Stimulated activated CD4-positive, alpha-beta T cell treated with anti-CD3 and anti-CD28 coated beads, Interleukin-12 subunit alpha, Interleukin-12 subunit beta, amount 100 ng/mL, for 48 hours (primary cell): ENCODE measurements at places on chromosomes 2 and 18.

GRCh38 chr2:27870724-27871123, 19.5 kb downstream of the RBKS start:
- no peak for DNase-seq

GRCh38 chr2:174856447-174856846, 92.2 kb upstream of the CHRNA1 start:
- no peak for DNase-seq

GRCh38 chr2:169778446-169778845, 20.2 kb upstream of the SSB start:
- no peak for DNase-seq

DNA sequence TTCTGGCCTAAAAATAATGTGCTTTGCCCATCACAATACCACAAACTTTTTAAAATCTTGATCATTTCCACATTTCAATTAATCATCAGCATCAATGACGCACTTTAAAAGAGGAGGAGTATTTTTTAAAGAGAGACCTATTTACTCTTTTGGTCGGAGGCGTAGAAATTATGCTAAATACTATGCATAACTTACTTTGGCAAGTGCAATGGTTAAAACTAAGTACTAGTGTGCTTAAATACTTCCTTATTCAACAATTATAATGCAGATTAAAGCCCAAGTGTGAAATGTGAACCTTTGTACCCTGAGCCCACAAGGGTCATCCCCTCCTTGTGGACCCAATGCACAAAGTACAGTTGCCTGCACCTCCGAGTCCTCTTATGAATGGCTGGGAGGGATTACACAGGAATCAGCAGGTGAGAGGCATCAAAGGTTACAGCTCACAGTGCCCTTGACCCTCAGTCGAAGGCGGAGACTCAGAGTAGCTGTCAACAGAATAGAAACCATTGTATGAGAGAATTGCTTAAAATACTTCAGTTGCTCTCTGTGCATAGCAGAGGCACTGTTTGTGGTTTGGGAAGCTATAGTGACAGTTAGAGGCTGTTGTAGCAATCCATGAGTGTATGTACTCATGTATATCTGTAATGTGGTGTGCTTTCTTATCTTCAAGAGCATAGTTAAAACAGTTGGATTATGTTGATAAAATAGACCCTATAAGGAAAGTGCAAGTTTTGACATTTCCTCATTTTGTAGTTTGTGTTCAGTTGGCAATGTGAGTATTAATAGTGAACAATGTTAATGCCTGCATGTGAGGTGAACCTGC, 151.7 kb upstream of the ITGA4 start:
- DNase-seq: peak; percentile 21

- peak; percentile 36 for DNase-seq
Measured at GRCh38 chr18:11654736-11655605, 34.1 kb upstream of the GNAL start.

DNA sequence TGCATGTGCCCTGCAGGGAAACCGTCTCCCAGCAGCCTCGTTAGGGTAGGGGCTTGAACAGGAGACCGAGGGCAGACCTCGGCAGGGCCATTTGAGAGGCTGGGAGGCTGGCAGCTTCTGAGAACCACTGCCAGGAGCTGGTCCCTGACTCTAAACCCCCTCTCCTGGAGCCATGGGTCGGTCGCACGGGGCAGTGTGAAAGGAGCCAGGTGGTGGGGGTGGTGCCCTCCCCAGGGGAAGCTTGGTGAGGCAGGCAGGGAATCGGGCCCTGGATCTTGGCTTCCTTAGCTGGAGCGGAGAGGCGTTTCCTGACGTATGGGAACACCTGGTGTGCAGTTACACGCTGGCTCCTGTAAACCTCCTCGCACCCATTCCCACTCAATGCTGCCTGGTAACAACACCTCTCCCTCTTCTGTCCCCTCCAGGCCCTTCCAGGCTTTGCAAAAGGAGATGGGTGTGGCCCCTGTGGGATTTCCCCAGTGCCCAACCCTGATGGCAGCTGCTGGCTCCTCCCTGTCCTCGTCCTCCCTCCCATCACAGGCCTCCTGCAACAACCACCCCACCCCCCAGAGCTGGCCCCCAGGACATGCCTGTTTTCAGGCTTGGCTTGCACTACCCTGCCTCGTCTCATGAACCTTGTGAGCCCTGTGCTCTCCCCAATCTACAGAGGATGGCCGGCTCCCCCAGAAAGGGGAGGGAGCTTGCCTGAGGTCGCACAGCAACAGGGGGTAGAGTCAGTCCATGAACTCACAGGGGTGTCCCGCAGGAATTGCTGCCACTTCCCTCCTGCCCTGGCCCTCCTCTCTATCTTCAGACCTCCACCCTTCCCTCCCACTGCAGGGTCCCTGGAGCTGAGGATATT, 24.4 kb downstream of the ADRA2B start:
- no peak for DNase-seq

DNA sequence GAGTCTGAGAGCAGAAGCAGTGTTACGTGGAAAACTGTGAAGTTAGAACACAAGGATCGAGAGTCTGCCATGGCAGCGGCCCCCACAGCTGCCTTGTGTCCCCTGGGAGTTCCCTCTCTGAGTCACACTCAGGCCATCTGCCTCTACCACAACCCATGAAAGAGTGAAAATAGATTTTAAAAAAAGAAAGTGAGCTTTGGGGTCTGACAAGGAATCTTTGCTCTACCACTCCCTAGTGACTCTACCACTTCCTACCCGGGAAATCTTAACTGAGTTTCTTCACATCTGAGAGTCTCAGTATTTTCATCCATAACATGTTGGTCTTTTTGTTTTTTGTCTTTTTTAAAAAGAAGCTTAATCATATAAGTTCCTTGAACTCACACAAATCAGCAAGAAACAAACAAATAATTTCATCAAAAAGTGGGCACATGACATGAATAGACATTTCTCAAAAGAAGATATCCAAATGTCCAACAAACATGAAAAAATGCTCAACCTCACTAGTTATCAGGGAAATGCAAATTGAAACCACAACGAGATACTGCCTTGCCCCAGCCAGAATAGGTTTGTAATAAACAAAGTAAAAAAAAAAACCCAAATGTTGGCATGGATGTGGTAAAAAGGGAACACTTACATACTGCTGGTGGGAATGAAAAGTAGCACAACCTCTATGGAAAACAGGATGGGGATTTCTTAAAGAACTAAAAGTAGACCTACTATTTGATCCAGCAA, 2.4 kb upstream of the MSGN1 start:
- no peak for DNase-seq

GRCh38 chr2:105442721-105443120, 43.9 kb upstream of the FHL2 start:
- DNase-seq: no peak

DNA sequence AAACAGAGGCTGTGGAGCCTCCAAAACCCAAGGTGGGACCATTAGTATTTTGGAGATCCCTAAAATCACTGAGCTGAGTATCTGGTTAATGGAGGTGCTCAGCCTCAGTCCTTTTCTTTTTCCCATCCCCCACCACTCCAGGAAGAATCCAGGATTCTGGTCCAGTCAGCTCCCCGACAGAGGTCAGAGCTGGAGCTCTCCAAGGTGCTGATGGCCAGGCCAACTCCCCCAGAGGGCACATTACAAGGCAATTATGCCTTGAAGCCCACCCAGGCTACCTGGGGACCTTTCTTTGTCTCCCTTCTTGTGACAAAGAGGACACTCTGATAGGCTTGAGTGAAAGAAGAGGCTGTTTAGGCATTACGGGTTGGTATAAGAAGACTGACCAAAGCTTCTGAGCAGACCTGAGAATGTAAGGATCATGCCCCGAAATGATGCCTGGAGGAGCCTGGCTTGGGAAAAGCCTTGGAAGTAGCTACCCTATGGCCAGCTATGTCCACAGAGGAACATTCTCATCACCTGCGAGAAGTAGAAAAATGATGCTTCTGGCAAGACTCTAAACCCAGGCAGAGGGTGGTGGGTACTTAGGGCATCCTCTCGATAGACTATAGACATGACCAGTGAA, 102.5 kb upstream of the LDAH start:
- no peak for DNase-seq

GRCh38 chr2:177669625-177670330, 277.2 kb downstream of the AGPS start:
- no peak for DNase-seq

DNA sequence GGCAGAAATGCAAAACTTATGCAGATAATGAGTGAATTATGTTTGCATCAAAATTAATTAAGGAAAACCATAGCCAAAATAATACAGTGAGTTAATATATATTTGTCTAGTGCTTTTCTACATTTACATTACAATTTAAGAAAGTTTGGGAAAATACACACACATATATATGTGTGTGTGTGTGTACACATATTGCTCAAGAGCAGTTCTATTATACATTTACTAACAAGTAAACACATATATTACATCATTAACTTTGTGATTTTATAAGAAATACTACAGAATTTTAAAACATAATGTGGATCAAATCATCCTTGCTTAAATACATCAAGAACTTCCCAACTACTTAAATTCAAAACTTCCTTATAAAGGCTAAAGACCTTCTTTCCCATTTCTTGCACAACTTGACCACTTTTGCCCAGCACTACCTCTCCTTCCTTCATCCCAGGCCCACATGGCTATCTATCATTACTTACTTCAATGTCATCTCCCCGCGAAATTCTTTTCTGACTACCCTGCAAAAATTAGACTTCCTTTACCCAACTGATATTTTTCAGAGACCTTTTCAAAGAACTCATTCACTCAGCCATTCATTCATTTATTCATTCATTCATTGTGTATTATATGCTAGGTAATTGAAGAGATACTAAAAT, 68.4 kb downstream of the COL5A2 start:
- no peak for DNase-seq

DNA sequence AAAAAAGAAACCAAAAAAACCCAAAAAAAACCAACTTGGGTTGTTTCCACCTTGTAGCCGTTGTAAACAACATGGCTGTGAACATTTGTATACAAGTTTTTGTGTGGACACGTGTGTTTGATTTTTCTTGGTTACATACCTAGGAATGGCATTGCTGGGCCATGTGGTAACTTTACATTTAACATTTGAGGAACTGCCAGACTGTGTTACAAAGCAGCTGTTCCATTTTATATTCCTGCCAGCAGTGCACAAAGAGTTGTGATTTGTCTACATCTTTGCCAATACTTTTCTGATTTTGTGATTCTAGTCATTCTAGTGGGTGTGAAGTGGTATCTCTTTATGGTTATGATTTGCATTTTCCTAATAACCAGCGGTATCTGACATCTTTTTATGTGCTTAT, 22.5 kb downstream of the LPIN1 start:
- no peak for DNase-seq

DNA sequence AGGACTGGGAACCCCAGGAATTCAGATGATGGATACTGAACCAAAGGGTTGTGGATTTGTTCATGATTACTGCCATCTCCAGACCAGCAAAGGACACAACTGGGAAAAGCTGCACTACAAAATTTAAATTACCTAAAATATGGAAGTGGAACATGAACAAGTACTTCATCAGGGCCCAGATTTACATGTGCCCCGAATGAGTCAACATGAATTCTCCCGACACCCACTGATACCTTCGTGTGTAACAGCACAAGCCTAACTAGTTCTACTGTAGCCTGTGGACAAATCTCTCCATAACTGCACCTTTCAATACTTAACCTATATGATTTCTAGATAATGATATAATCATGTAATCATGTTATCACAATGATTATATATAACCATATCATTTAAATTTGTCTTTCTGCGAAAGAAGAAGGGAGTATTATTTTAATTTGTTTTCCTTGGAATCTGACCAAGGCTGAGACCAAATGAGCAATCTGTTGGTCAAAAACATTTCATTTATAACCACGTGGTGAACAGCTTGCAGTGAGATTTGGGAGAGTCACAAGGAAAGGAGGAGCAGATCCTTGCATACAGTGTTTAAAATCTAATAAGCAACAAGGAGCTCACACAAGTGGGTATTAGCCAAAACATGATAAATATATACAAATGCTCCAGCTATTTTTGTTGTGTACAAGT, 70.5 kb downstream of the CACNB4 start:
- DNase-seq: no peak

GRCh38 chr2:99079226-99079625, 62.3 kb upstream of the C2orf15 start:
- DNase-seq: no peak

DNA sequence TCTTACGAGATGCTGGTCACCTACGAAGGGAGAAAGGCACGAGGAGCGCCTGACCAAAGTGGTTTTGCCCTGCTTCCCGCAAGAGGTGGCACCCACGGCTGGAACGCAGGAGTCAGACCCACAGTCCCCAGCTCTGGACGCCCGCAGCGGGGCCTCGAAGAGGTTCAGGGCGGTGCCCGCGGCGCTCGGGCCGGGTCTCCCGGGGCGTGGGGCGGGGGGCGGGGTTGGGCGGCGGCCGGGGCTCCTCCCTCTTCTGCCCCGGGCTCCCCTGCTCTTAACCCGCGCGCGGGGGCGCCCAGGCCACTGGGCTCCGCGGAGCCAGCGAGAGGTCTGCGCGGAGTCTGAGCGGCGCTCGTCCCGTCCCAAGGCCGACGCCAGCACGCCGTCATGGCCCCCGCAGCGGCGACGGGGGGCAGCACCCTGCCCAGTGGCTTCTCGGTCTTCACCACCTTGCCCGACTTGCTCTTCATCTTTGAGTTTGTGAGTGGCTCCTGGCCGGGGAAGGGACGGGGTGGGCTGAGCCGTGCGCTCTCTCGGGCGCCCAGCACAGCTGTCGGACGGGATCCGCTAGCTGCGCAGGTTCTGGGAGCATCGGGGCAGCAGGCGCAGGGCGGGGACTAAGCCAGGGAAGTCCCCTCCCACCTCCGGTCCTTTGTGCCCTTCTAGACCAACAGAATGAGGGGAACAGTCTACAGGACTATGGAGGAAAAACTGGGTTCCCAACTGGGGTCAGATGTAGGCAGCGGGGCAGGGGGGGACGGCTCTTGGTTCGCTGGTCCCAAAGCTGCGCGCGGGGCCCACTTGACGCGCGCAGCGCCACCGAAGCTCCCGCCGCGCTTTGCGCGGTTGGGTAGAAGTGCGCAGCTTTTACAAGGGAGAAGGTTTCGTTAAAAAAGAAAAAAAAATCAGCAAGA, at the start of gene MAL:
Gene MAL (plus strand): TSS at position 303 of the 914 bp plus-strand sequence. CDS start 85 bp downstream, at position 388.
- DNase-seq: no peak

GRCh38 chr2:112585400-112585799, 991 bp downstream of the CHCHD5 start:
- DNase-seq: no peak
